LHCN-M2 (cell line): ENCODE measurements at places on chromosomes 5 and 9. TPM values are rescaled to one million over a fixed set of nuclear protein-coding genes. Genes with fewer than 3 reads are reported as not detected.

DNA sequence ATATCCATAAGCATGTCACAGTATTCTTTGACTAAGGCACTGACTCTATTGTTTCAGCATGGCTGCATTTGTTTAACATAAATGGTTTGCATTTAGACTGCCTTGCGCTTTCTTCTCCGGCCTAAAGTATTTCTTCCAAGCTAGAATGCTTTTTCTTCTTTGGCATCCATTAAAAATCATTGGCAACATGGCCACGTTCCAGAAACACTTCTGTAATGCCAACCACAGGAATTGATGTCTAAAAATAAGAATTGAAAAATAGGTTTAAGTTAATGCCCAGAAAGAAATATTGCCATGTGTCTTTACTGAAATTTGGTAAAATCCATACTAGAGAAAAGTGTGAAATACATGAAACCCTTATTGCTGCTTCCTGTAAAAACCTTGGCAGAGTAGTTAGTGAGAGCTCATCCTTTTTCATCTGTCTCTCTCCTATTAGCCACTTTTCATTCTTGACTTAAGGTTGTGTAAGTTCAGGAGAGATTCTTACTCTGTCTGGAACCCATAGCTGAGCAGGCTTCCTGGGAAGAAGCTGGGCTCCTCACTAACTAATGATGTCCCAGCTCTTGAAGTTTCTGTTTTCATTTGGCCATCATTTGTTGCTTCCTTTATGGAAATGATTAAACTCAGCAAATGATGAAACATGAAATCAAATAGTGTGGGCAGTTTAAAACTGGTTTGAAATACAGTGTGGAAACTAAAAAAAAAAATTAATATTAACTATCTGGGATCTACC, 58.2 kb upstream of the RPS23 start:
- DNase-seq, result no peak

CMYA5 gene
- 0.06 TPM in 2 replicates for total RNA-seq

GRCh38 chr5:9034649-9035048, 511.2 kb downstream of the SEMA5A start:
- DNase-seq, result peak; percentile 32

DNA sequence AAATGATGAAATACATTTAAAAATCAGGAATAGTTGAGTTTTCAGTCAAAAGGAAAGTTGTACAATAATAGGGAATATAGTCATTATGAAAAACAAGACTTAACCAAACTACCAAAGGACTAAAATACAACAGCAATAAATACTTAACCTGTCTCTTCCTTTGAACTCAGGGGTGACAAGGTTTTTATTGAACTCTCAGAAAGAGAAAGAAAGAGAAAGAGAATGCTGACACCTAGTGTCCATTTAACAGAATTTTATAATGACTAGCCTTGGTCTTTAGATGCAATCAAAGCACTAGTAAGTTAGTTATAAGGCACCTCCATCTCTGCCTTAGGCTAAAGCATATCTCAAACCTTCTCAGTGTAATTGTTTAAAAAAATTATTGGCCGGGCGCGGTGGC, 47.5 kb downstream of the UIMC1 start:
- DNase-seq, result peak; percentile 19

DBH gene
- total RNA-seq, result not detected in 2 replicates

PLCXD3 gene
- total RNA-seq, result 0.06 and 0.11 TPM in 2 replicates

DNA sequence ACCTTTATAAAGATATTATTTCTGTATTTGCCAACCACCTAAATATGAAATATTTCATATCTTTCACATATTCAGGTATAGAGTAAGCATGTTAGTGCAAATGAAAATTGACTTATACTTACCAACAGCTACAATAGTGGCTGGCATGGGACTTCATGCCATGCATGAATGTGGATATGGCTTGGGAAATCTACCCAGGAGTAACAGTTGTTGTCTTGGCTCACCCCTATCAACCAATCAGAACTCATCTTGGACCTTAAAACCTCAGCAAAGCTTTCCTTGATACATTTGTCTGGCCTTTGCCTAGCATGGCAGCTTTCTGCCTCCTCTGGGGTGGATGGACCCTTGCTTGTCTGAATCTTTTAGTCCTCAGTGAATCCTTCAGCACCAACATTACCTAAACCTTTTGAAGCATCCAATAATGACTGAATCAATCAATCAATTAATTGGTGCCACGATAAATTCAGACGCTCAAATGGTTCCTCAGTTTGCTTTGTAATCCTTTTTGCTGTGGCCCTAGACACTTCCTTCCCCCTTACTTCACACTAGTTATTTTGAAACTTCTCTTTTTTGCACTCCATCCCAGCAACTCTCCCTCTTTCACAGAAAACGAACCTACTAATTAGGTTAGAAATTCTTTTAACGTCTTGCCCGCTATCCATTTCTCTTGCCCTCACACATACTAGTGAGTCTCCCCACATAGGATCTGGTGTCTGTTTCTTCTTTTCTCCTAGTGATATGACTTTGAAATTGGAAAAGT, 132.3 kb upstream of the ZNF608 start:
- DNase-seq, result no peak

PHYHD1 gene
- 17.3 and 19.5 TPM in 2 replicates for total RNA-seq

- peak; percentile 89 for DNase-seq
Measured at GRCh38 chr5:96823900-96824380, 16.2 kb upstream of the ERAP1 start.

DNA sequence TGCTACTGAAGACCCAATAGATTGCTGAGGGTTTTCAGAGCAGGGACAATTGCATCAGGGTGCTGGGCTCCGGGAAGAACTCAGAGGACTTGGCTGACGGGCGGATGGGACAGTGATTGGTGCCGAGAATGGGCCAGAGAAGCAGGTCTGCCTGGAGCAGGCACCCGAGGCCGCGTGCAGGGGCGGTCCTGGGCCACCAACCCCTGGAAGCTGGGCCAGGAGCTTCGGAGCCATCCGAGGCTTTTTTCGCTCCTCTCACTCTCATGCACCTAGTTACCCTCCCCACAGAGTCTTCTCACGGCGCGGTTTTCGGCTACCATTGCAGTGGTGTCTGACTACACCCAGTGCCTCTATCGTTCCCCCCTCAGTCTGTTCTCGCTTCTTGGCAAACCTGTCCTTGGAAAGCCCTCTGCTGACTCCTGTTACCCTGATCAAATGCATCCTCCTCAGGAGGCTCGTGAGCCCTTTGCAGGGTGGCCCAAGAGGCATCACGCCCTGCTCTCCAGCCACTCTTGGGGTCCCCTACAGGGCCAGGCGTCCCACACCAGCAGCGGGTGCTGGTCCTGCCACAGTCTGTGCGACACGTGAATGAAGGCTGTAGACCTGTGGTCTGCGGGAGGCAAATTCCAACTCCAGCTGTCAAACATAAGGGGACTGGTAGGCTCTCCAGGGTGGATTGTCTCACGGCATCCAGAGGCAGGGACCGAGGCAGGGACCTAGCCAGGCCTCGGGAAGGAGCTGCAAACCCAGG, 1.2 kb upstream of the CLPTM1L start:
- no peak for DNase-seq

- peak; percentile 64 for DNase-seq
Measured at GRCh38 chr9:16121601-16122286, 568.9 kb downstream of the CCDC171 start.

YIPF5 gene
- total RNA-seq, result 67.2 and 72.8 TPM in 2 replicates

CATSPER3 gene
- total RNA-seq, result 0.11 TPM in 1 of 2 replicates, not detected in the other

DNA sequence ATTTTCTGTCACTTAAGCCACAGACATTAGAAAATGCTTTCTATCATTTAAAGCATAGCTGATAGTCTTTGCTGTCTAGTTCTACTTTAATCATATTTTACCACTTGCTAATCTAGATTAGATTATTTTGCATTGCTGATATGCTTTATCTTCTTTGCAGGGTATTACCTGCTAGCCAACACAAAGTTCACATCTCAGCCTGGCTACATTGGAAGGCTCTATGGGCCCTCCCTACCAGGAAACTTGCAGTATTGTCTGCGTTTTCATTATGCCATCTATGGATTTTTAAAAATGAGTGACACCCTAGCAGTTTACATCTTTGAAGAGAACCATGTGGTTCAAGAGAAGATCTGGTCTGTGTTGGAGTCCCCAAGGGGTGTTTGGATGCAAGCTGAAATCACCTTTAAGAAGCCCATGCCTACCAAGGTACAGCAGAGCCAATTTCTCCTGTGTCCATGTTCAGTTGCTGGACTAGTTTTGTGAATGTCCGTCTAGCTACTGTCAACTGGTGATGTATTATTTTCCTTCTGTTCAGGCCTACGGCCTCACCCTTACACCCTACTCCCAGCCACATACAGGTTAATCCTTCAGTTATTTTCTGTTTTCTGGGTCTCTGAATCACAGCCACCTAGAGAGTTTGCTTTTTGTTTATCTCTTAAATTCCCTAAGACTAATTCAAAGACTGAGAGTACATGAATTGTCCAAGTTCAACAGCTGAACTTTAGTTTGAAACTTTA, 99.9 kb downstream of the MAMDC2 start:
- DNase-seq, result no peak

DNA sequence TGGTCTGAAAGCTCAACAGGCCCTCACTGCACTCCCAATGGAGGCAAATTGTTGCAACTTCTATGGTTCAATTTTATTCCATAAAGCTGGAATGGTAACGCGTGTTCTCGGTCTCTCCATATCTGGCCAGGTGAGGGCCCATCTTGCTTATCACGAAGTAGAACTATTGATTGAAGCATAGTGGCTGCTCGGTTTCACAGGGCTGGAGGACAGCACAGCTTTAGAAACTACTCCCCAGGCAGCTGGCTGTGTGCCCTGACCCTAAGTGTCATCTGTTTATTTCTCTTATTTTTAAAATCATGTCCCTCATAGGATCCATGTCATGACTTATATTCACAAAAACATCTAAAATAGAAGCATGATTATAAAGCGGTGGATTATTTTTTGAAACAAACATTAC, 223.4 kb downstream of the NPR3 start:
- DNase-seq, result no peak

DNA sequence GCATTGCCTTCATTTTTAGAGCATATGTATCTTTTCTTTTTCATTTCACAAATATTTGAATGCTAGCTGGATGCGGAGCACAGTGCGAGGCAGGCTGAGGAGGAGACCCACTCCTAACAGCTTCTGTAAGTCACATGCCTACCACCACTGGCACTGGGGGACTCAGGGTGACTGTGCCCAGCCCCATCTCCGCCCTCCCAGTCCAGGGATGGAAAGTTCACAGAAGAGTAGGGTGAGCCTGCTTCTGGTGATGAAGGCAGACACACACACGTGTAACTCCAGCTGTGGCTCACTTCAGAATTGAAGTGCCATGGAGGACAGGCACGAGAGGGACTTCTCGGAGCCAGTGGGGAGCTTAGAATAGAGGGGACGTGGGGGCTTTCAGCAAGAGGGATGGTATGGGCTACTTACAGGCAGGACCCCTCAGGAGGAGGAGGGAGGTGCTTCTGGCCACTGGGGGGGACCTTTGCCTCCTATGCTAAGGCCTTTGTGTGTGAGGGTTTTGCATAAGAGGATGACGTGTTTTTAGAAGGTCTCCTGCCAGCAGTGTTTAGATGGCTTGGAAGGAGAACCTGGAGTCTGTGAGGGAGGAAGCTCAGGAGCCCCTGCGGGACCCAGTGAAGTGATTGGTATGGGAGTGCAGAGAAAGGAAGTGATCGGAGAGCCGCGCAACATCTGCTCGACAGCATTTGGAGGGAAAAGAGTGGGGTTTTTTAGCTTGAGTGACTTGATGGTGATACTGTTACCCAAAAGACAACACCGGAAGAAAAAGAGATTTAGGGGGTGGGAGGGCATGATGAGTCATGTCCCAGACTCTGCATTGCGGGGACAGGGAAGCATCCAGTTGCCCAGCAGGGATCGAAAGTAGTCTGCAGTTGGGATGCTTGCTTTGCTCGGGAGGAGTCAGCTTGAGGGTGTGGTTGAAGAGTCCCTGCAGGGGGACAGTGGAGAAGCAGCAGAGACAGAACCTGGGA, 163.5 kb upstream of the OTULINL start:
- no peak for DNase-seq

- peak; percentile 34 for DNase-seq
Measured at GRCh38 chr9:105690742-105691141, 3.6 kb upstream of the TMEM38B start.

DNA sequence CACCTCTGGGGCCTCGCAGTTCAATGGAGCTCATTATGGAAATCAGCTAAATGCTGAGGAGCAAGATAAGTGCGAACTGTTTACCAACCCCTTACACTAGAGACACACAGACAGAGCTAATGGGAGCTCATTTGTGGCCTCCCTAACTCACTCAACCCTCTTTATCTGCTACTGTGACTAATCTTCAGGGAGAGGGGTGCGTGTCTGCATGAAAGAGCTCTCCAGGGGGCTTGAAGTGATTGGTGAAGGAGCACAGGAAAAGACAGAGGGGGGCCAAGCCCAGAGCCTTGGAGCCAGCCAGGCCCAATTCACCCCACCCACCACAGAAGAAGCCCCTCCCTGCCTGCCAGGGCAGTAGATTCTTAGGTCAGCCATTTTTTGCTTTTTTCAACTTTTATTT, 466.8 kb upstream of the BRINP1 start:
- DNase-seq, result no peak

DNA sequence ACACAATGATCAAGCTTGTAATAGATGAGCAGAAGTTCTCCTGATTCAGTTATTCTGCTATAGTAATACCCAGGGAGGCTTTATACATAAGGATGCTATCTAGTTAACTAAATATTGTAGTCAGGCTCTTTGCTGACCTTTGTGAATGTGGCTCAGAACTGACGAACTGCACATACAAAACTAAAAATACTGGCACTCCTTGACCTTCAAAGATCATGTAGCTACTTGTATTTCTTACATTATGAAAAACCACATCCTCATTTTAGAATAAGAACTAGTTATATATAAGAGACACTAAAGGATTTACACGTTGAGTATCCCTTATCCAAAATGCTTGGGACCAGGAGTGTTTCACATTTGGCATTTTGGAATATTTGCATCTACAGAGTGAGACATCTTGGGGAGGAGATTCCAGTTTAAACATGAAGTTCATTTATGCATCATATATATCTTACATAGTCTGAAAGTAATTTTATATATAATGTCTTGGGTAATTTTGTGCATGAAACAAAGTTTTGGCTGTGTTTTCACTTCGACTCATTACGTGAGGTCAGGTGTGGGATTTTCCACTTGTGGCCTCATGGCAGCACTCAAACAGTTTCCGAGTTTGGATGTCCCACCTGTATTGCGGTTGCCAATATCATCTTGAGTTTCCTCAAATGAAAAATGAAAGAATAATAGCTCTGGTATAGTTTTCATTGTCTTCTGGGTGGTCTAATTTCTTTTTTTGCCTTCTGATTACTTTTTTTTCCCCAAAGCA, 58.4 kb upstream of the FBXL7 start:
- DNase-seq, result no peak

ABLIM3 gene
- total RNA-seq, result 75.1 and 75.5 TPM in 2 replicates
